ENCODE measurements at places on chromosomes 2 and 18. TPM values are rescaled to one million over a fixed set of nuclear protein-coding genes. Genes with fewer than 3 reads are reported as not detected.

HNRNPA3 gene
- 179 TPM for total RNA-seq

ERFE gene
- not detected for total RNA-seq

- DNase-seq, result no peak
Measured at GRCh38 chr2:160869411-160869810, 290.8 kb upstream of the TANK start.

GRCh38 chr2:107001062-107001461, 115.1 kb upstream of the ST6GAL2 start:
- DNase-seq, result no peak

Measured in T-helper 17 cell (primary cell).